ENCODE measurements at places on chromosomes 5 and 9. TPM values are rescaled to one million over a fixed set of nuclear protein-coding genes. Genes with fewer than 3 reads are reported as not detected.

SLC6A19 gene
- not detected for total RNA-seq

MELK gene
- total RNA-seq, result 40.8 TPM

AHRR gene
- 1.9 TPM for total RNA-seq

- DNase-seq, result peak; percentile 27
These were observed 150.1 kb downstream of the RNF180 start for GRCh38 chr5:64315778-64316177.

DNA sequence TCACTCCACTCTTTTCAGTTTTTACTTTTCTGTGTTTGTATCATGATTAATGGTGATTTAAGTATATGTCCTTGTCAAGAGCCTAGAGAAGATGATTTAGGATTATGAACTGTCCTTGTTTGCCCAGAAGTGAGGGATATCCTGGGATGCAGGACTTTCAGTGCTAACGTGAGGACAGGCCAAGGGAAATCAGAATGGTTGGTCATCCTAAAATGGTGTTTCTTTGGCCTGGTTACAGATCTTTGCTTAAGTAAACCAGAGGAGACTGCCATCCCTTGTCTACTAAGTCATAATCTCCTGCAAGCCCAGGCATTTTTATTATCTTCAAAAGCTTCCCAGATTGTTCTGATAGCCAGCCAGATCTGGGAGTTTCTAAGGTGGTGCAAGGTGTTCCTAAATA is 22.3 kb upstream of the DPYSL3 start:
- no peak for DNase-seq

EDIL3 gene
- 13.8 TPM for total RNA-seq

C5orf58 gene
- total RNA-seq, result not detected

TAS2R1 gene
- total RNA-seq, result not detected

PALM2AKAP2 gene
- total RNA-seq, result 1.2 TPM

GRCh38 chr9:108844856-108845255 is 10.9 kb downstream of the ACTL7B start:
- no peak for DNase-seq

GRCh38 chr5:118968925-118969375 is 19.4 kb downstream of the DTWD2 start:
- peak; percentile 54 for DNase-seq

DNA sequence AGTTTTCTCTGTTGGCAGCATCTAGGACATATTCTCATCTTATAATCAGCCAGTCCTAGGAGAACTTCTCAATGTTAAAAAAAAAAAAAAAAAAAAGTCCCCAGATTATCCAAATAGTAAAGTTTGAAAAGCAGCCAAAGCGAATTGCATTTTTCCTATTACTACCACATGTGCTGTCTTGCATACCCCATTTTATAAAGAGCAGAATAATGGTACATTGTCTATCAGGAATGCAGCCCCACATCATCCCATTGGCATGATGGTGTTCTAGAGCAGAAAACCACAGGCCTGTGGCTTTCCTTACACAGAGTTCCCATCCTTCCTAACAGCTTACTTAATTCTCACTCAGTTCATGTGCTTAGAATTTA is 381.6 kb downstream of the TMEM38B start:
- peak; percentile 49 for DNase-seq

LCN2 gene
- total RNA-seq, result 154 TPM

GRCh38 chr5:141611289-141611688 is 7.5 kb downstream of the DIAPH1 start:
- DNase-seq, result no peak

PLPPR1 gene
- total RNA-seq, result not detected

FAM153A gene
- not detected for total RNA-seq

DNA sequence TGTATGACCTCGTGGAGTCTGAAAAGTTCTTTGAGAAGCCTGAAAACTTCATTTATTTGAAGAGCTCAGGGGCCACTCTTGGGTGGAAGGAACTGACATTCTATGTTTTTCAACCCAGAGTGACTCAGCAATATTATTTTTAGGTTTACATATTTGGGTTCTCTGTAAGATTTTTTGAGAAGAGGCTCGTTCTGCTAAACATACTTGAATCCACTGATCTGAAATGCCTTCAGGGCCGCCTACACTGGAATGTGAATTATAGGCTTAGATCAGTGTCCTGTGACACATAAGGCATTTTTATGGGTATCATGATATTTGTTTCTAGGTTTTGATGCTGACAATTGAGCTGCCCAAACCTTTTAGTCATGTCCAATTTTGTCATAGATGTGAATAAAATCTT is 86.2 kb downstream of the PSAT1 start:
- DNase-seq, result peak; percentile 54

SNCB gene
- total RNA-seq, result 2.1 TPM

DNA sequence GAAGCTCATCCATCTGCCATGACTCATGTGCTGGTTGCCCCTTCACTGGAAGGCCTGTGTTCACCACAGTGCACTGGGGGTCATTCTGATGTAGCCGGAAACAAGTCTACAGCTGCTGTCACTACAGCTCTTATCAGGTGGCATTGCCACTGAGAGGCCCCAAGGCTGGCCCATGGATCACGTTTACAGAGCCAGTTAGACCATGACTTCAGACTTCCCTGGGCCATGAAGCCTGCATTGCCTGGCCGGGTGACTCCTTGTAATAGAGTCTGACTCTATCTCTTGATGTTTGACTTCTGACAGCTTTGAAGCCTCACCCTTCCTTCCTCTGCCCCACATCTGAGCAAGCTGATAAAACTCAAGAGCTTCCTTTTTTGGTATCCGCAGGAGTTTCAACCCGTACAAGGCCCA is 473.5 kb upstream of the DAP start:
- DNase-seq, result no peak

GRCh38 chr9:128899566-128900322 is 17.8 kb downstream of the LRRC8A start:
- DNase-seq, result peak; percentile 41

DNA sequence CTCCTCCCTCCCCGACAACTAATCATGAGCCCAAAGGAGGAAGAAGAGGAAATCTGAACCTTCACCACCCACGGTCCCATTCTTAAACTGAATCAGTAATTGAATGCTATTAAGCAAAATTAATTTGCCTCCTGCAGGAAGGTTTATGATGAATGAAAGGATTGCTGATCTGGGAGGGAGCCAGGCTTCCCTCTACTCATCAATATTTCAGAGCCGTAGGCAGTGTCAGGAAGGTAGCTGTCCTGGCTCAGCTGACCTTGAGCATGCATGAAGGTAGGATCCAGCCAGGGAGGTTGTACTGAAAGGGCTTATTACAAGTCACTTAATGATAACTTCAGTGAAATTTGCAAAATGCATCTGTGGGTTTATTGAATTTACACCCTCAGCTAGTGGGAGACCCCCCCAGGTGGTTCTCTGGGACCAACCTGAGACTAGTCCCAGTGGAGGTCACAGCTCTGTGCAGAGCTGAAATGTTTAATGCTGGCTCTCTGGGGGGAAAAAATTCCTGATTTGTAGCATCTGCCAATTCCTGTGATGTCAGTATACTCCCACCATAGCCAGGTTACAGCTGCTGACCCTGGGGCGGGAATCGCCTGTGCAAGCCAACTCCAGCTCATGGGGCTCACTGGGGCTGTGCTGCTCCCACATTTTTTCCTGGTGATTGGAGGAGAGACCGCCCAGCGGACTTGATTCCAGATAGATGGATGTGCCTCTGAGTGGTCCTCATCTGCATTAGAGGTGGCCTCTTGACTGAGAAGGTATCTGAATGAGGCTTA is 47.9 kb upstream of the NCS1 start:
- DNase-seq, result no peak

ANKRD20A1 gene
- 0.07 TPM for total RNA-seq
